ENCODE measurements at places on chromosomes 7 and 10.

DNA sequence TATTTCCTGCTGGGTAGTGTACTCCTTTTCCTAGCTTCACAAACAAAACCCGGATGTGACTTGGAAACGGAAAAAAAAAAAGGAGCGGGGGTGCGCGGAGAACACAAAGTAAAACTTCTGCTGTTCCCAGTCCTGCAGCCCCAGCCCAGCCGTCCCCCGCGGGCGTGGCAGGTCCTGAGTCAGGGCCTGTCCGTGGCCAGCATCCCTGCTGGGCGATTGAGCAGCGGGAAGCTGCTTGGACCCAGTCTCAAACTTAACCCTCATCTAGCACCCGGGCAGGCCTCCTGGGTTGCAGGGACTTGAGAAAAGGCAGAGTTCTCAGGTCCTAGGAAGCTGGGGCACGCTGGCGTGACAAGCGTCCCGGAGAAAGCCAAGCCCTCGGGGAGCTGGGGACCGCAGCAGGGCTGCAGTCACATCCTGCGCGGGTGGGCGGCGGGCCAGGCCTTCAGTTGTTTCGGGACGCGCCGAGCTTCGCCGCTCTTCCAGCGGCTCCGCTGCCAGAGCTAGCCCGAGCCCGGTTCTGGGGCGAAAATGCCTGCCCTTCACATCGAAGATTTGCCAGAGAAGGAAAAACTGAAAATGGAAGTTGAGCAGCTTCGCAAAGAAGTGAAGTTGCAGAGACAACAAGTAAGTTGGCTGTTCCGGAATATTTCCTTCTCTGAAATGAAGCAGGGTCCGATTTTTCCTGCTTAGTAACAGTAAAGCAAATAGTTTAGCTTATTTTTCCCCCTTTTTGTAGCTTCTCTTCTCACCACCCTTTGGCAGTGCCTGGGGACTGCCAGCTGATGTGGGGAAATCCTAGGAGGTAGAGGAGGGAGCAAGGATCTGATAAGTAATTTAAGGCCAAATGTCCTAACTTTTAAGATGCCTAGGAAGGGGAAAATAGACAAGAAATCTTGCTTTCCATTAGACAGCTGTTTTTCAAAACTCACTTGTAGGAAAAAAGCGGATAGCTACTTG lies at the start of gene GNG11:
GNG11 (plus strand) TSS at position 129 of the 960 bp plus-strand sequence; CDS start at position 532, 403 bp downstream.
- DNase-seq: peak; percentile 78

DNA sequence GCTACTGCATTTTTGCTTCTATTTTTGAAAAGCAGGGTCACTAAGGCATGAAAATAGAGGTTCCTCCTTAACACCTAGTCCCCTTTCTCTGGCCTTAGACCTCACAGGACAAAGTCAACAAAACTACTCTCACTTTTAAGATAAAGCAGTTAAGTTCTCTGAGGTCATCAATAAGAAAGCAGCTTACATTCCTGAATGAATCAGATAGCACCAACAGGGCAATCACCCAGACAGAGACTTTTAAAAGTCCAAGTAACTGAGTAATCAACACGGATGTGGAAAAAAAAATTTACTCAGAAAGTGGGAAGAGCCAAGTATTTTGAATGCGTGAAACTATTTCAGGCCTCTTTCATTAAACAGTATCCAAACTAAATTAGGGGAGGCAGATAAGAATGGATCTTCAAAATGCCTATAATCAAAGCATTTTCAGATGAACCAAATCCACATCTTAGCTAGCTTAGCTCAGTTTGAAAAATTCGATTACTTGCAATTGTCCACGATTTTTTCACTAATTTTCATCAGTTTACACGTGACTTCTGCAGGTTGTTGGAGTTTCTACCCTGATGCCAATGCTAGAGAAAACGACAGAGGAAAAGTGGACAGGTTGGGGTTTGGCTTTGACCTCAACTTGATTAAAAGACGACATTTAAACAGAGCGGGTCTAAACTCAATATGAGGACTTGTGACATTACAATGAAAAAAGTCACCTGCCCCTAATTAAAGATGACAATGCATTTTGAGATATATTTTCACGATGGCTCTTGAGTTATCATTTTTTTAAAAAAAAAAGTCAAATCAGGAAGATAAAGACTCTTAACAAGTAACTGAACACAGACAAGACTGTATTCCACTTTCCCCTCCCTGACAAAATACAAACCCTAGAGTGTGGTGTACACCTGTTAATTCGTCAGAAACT lies 1.6 kb downstream of the BEND7 start:
- peak; percentile 61 for DNase-seq

- DNase-seq: no peak
Observed at GRCh38 chr7:8205537-8205936, 56.4 kb downstream of the ICA1 start.

GRCh38 chr10:78963074-78964034 lies 105.4 kb upstream of the ZMIZ1 start:
- DNase-seq: no peak

GRCh38 chr10:125161707-125162119 lies 1.4 kb upstream of the CTBP2 start:
- DNase-seq: no peak

- DNase-seq: no peak
Observed at GRCh38 chr7:8829100-8829499, 395.7 kb downstream of the NXPH1 start.

- DNase-seq: no peak
Observed at GRCh38 chr7:132398253-132398925, 177.9 kb downstream of the PLXNA4 start.

GRCh38 chr10:19944911-19945663 lies 128.9 kb downstream of the PLXDC2 start:
- DNase-seq: no peak

GRCh38 chr10:22324413-22324812 lies 3.5 kb downstream of the BMI1 start:
- DNase-seq: no peak

Measured in pulmonary artery endothelial cell (primary cell).